ENCODE measurements at places on chromosomes 1 and 21. TPM values are rescaled to one million over a fixed set of nuclear protein-coding genes. Genes with fewer than 3 reads are reported as not detected.

DNA sequence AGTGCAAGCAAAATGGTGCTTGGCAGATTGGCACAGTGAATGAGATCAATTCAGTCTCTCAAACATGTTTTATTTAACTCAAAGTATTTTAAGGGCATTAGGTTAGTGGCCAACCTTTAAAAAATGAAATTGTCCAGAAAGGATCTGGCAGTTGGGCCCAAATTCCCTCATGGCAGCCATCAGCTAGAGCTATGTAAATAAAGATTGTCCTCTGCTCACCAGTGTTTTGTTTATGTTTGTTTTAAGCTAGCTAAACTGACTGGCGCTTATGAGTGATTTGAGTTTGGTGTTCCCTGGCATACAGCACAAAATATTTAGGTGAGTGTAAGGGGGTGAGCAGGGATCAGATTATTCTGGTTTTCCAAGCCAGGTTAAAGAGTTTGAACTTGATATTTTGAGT lies 18.1 kb downstream of the HDAC1 start:
- H3K4me3 ChIP-seq = no peak overlapping the region
- H3K36me3 ChIP-seq = no peaks in the 10 kb centered on the region
- no peaks in the 10 kb centered on the region for H3K27me3 ChIP-seq
- no peak for DNase-seq
- peaks cover 18% of the 10 kb centered on the region for H3K4me1 ChIP-seq

- no peak for DNase-seq
- H3K36me3 ChIP-seq = no peaks in the 10 kb centered on the region
- peak overlapping the region; percentile 53 for H3K27ac ChIP-seq
- no peaks in the 10 kb centered on the region for H3K27me3 ChIP-seq
- no peaks in the 10 kb centered on the region for H3K4me1 ChIP-seq
Measured at GRCh38 chr1:171220081-171220420, 28.2 kb upstream of the FMO1 start.

DNA sequence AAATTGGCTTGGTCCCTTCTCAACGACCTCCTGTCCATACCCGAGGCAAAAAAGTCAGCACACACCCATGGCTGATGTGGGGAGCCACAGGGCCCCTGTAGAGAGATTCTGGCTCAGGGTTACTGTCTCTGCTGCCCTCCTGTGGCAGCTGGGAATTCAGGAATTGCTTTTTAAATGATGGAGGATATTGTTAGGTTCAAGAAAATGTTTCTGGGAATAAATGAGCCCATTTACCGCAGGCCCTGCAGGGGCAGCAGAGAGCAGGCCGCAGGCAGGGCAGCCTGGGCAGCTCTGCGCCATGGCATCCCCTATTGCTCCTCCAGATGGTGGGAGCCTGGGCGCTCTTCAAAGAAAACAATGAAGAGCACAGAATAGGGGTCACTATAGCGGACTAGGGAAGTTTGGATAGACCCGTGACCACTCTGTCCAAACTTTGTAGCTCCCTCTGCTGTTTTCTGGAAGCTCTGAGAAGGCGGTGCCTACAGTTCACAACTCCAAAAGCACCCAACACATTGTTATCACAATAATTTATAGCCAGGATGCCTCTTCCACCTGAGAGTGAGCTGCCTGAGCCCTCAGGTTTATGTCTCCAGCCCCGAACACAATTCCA lies 201.1 kb downstream of the BACH1 start:
- no peak overlapping the region for H3K27ac ChIP-seq
- no peaks in the 10 kb centered on the region for H3K4me1 ChIP-seq
- no peak overlapping the region for H3K4me3 ChIP-seq
- no peaks in the 10 kb centered on the region for H3K36me3 ChIP-seq
- no peak for DNase-seq

DNA sequence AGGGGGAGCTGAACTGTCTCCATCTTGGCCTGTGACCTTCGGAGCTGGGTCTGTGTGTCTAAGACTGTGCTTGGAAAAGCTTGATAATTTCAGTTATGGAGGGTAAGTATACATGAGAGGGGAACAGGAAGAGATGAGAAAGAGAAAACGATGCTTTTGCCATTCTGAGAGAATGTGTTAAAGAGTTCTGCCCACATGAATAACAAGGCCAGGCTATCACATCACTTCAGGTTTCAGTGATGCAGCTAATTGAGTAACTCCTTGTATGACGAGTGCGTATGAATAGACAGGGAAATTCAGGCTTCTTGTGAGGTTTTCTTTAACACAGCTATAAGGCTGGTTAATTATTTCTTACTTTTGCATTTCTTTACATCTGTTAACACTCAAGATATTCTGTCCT lies 81.0 kb downstream of the PLPPR5 start:
- H3K4me1 ChIP-seq = no peaks in the 10 kb centered on the region
- no peak overlapping the region for H3K4me3 ChIP-seq
- DNase-seq = no peak
- no peaks in the 10 kb centered on the region for H3K36me3 ChIP-seq

GRCh38 chr1:110239441-110240430 lies 29.6 kb downstream of the KCNC4 start:
- no peaks in the 10 kb centered on the region for H3K4me1 ChIP-seq
- H3K36me3 ChIP-seq = no peaks in the 10 kb centered on the region
- H3K4me3 ChIP-seq = no peak overlapping the region
- no peaks in the 10 kb centered on the region for H3K27me3 ChIP-seq
- DNase-seq = peak; percentile 25

- no peaks in the 10 kb centered on the region for H3K27me3 ChIP-seq
- H3K27ac ChIP-seq = peak overlapping the region; percentile 81
- H3K4me1 ChIP-seq = peaks cover 12% of the 10 kb centered on the region
- no peaks in the 10 kb centered on the region for H3K36me3 ChIP-seq
Measured at GRCh38 chr1:26530895-26531598, 1.5 kb downstream of the RPS6KA1 start.

DNA sequence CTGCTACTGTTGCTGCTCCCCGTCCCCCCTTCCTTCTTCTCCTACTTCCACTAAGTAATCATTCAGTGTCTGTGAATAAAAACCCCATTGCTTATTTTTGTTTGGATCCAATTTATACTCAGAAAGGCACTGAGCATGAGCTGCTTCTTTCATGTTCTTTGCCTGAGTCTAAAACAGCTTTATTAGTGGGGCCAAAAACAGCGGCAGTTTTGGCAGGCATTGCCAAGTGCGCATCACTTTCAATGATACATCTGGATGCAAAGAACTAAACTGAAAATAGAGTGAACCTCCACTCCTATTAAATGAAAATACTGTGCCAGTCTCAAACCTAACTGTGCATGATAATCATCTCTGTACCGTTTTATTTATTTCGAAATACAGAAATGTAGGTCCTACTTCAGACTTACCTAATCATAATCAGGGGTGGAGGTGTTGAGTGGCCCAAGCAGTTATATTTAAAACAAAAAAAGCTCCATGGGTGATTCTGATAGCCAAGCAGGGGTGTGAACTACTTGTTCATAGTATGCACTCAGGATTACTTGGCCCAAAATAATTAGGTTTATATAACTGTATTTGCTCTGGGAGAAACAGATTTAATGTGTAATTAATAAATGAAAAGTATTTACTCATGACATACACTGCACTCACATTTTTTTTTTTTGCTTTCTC lies 48.4 kb downstream of the NEK7 start:
- no peaks in the 10 kb centered on the region for H3K27me3 ChIP-seq
- H3K36me3 ChIP-seq = no peaks in the 10 kb centered on the region
- peak overlapping the region; percentile 30 for H3K27ac ChIP-seq
- H3K4me1 ChIP-seq = peaks cover 39% of the 10 kb centered on the region

DNA sequence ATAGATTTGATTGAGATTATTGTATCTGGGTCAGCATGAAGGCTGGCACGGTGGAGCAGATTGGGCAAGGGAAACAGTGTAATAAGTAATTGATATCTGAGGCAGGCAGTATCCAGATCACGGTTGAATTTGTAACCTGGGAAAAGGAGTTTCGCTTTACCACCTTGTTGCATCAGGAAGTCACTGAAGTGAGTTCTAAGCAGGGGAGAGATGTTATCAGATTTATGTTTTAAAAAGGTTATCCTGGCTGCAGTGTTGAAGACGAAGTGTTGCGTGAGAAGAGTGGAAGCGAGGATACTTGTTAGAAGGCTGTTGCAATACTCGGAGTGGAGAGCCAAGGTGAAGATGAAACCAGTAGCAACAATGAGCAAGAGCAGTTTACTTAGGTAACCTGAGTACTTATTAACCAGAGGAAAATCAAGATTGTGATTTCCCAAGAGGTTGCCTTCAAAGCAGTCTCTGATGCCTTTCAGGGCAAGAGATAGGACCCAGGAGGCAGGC lies 77.8 kb downstream of the LHX9 start:
- H3K36me3 ChIP-seq = no peaks in the 10 kb centered on the region
- H3K27me3 ChIP-seq = no peaks in the 10 kb centered on the region
- H3K4me3 ChIP-seq = peak overlapping the region; percentile 3
- peak overlapping the region; percentile 66 for H3K27ac ChIP-seq
- no peaks in the 10 kb centered on the region for H3K4me1 ChIP-seq
- no peak for DNase-seq

DNA sequence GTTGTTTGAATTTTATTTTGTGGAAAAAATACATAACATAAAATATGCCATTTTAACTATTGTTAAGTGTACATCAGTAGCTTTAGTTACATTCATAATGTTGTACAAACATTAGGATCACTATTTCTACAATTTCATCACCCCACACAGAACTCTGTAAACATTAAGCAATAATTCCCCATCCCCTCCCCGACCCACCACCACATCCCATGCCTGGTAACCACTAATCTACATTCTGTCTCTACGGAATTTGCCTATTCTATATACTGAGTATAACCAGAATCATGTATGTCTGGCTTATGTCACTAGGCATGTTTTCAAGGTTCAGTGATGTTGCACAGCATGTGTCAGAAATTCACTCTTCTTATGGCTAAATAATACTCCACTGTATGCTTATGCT lies 47.7 kb downstream of the CDC42BPA start:
- H3K4me1 ChIP-seq = no peaks in the 10 kb centered on the region
- no peaks in the 10 kb centered on the region for H3K36me3 ChIP-seq
- no peaks in the 10 kb centered on the region for H3K27me3 ChIP-seq
- no peak overlapping the region for H3K4me3 ChIP-seq

DNA sequence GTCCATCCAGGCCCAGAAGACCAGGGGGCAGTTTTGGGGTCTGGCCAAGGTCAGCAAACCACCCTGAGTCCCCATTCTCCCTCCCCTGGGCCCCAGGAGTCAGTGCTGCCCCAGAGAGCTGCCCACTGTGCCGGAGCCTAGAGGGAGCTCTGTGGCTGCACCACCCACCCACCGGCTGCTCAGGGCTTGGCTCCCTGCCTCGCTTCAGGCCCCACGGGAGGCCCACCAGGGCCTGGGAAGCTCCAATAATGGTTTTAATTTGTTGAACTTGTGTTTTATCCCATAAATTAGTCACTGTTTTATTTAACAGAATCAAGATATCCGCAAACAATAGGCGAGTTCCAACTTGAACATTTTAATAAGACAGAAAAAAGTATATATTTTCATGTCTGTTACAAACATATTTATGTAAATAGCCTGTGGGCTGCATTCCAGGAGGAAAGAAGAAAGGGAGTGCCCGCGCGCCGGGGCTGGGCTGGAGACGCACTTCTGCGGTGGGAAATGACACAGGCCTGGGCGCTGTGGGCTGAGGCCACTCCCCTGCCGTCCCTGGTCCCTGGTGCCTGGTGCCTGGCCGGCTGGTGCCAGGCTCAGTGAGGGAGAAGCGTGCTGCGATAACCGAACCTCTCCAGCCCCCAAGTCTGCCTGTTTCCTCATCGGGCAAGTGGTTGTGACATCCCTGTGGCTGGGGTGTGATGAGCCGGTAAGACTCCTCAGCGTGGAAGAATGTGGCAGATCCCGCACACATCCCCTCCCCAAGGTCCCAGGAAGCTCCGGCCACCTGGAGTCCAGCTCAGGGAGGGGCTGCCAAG lies 160.5 kb downstream of the PEX14 start:
- peaks cover 41% of the 10 kb centered on the region for H3K4me1 ChIP-seq
- no peaks in the 10 kb centered on the region for H3K36me3 ChIP-seq
- H3K27me3 ChIP-seq = no peaks in the 10 kb centered on the region
- peak overlapping the region; percentile 60 for H3K27ac ChIP-seq
- no peak for DNase-seq
- no peak overlapping the region for H3K4me3 ChIP-seq

GRCh38 chr1:168297019-168297730 lies 16.5 kb downstream of the TBX19 start:
- H3K27ac ChIP-seq = no peak overlapping the region
- DNase-seq = no peak
- H3K4me1 ChIP-seq = no peaks in the 10 kb centered on the region
- no peaks in the 10 kb centered on the region for H3K36me3 ChIP-seq

DNA sequence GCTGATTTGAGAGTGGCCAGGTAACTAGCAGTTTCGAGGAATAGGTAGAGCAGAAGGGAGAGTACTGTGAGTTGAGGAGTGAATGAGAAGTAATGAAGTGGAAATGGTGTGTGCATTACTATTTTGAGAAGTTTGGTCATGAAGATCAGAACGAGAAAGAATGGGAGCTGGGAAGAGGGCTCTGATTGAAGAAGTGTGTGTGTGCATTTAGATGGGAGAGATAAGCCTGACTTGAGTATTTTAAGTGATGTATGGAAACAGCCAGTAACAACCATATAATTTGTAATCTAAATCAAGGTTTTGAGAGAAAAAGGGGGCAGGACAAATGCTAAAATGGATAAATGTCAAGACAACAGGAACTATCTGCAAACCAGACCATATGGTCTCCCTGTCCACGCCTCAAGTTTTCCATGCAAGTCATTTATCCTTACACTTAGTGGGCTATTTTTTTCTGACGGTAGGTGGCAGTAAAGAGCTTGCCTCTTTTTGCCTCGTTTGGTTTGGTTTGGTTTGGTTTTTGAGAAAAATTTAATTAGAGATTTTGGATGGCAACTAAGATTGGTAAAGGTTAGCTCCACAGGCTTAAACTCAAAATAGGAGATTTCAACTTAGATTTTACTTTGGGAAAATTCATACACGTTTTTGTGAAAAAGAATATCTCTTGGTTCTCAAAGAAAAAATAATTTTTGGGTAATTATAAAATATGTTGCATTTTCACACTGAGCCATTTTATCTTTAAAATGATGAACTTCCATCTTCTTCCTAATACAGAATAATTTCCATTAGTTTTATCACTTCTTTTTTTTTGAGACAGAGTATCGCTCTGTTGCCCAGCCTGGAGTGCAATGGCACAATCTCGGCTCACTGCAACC lies 9.5 kb upstream of the B3GALNT2 start:
- DNase-seq = no peak
- no peaks in the 10 kb centered on the region for H3K36me3 ChIP-seq
- H3K27ac ChIP-seq = no peak overlapping the region
- H3K4me3 ChIP-seq = no peak overlapping the region
- no peaks in the 10 kb centered on the region for H3K4me1 ChIP-seq

DNA sequence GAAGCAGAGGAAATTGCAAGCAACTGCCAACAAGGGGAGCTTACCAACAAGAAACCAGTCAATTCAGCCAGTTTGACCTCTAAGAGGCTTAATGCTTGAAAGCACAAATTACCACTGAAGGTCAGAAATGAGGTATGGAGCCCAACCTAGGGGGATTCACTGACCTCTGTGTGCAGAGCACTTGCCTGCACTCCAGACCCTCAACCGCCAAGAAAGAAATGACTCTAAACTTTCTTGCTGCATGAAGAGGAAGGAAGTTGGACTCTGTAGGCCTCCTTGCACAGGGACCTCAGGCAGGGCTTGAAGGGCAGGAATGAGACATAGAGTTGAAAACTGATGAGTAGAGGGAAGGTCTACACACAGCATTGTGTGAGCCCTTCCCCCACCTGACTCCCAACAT lies 10.0 kb downstream of the ARMH1 start:
- no peaks in the 10 kb centered on the region for H3K4me1 ChIP-seq
- no peak overlapping the region for H3K27ac ChIP-seq
- no peaks in the 10 kb centered on the region for H3K27me3 ChIP-seq
- H3K36me3 ChIP-seq = no peaks in the 10 kb centered on the region
- DNase-seq = no peak

The CNN3 gene
- polyA plus RNA-seq = 307 TPM
